ENCODE measurements at places on chromosomes 6 and 20.

DNA sequence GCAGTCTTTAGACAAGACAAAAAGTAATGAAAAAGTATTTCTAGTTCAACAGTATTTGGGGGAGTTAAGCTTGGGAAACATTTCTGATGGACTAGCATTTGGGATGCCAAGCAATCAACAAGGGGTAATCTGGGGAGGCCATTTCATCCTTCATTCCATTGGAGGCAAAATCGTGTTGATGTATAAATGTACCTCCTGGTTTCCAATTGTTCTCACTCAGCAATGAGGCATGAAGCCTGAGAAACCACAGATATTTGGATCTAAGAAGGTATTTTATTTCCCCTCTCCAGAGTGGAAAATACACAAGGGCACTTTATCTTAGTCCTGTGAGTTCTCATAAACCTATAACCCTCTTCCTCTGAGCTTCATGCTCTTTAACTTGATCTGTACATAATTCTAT is 68.2 kb downstream of the TBX18 start:
- DNase-seq, result no peak

- peak; percentile 69 for DNase-seq
Observed at GRCh38 chr20:21099751-21100577, 6.2 kb downstream of the LINC00237 start.

DNA sequence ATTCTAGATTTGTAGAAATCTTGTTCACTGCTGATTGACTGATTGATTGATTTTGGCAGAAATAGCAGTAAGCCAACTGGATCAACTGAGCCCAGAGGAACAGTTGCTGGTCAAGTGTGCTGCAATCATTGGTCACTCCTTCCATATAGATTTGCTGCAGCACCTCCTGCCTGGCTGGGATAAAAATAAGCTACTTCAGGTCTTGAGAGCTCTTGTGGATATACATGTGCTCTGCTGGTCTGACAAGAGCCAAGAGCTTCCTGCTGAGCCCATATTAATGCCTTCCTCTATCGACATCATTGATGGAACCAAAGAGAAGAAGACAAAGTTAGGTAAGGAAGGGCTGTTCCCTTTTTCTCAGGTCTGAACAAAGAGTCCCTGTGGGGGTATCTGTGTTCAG is 31.2 kb downstream of the TREML1 start:
- DNase-seq, result no peak

GRCh38 chr6:166627875-166628801 is 1.1 kb upstream of the RPS6KA2 start:
- DNase-seq, result peak; percentile 89

DNA sequence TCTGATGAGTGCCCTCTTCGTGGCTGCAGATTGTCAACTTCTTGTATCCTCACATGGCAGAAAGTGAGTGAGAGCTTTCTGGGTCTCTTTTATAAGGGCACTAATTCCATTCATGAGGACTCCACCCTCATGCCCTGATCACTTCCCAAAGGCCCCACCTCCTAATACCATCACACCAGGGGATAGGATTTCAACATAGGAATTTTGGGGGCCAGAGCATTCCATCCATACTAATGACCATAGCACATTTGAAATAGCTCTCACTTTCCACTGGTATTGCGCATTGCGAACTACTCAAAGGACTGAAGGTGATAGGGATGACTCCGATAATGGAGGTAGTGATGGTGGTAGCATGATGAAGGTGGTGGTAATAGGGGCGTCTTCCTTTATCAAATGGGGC is 324.3 kb downstream of the PRL start:
- DNase-seq, result no peak

GRCh38 chr6:37142050-37142614 is 27.8 kb upstream of the PIM1 start:
- no peak for DNase-seq

DNA sequence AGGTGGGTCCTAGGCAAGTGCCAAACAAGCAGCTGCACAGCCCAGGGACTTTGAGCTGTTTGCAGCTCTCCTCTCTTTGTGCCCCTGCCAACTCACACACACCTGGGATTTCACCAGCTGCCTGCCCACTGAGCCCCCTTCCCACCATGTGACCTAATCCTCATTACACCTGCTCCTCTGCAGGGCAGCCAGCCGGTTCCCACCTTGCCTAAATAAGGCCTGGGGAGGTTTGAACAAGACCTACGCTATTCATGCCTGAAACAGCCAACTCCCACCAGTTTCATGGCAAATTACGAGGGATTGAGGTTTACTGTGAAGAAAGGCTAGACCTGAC is 92.6 kb upstream of the SOX4 start:
- no peak for DNase-seq

DNA sequence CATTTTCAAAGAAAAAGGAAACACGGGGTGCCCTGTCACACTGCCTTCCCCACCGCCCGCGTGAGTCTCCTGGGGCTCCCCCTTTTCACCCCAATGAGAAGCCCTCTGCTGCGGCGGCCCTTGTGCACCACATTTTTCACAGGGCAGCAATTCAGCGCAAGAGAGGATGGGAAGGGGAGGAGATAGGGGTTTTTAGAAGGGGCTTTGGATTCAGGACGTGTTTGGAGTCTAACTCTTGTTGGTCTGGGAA is 726 bp upstream of the ARFGEF3 start:
- DNase-seq, result peak; percentile 50

- DNase-seq, result no peak
Observed at GRCh38 chr6:7431674-7432390, 42.2 kb downstream of the RIOK1 start.

DNA sequence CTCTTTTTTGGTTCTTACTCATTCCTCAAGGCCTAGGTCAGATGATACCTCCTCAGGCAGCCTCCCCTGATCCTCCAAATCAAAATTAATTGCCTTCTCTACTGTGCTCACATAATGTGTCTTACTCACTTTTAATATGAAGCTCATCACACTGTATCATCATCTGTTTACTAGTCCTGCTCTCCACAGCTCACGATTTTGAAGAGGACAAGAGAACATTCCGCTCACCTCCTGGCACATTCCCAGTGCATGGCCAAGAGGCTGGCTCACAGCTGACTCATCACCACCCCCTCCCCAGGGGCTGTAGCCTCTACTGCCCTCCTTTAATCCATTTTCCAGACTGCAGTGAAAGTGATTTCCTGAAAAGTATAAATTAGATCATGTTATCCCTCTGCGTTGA is 133.1 kb downstream of the ALDH8A1 start:
- no peak for DNase-seq

- no peak for DNase-seq
Observed at GRCh38 chr6:76438768-76439167, 366.3 kb upstream of the IMPG1 start.

- no peak for DNase-seq
Observed at GRCh38 chr6:167227984-167228383, 63.1 kb upstream of the UNC93A start.

DNA sequence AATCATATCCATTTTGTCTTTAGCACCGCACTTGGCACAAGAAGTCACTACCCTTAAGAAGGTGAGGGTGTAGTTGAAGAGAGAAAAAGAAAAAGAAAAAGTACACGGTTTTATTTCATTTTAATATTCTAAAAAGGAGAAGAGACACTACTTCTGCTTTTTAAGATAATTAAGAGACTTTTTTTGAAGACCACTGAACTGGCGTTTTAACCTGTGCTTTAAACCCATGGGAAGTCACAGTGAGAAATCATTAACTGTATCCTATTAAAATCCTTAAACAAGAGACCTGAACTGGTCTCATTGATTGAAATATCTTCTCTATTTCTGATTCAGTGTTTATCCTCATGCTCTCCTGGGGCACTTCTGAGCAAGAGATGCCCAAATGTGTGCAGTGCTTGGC is 243.5 kb downstream of the TMEM242 start:
- no peak for DNase-seq

DNA sequence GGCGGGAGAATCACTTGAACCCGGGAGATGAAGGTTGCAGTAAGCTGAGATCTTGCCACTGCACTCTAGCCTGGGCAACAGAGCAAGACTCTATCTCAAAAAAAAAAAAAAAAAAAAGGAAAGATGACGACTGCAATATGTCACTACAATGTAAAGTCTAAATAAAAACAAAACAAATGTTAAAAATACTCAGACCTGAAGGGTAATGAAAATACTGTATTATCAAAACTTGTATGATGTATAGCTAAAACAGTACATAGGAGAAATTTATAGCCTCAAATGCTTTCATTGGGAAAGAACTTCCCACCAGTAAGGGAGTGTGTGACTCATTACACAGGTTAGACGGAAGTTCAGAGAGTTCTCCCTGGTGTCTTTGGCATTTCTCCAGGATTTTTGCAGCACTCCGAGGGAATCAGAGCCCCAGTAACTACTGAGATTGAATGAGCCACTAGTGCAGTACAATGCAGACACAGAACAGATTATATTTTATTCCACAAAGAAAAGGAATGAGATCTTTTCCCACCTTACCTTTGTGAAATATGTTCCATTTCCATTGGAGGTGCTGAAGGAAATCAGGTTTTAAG is 12.5 kb upstream of the RALGAPB start:
- no peak for DNase-seq

DNA sequence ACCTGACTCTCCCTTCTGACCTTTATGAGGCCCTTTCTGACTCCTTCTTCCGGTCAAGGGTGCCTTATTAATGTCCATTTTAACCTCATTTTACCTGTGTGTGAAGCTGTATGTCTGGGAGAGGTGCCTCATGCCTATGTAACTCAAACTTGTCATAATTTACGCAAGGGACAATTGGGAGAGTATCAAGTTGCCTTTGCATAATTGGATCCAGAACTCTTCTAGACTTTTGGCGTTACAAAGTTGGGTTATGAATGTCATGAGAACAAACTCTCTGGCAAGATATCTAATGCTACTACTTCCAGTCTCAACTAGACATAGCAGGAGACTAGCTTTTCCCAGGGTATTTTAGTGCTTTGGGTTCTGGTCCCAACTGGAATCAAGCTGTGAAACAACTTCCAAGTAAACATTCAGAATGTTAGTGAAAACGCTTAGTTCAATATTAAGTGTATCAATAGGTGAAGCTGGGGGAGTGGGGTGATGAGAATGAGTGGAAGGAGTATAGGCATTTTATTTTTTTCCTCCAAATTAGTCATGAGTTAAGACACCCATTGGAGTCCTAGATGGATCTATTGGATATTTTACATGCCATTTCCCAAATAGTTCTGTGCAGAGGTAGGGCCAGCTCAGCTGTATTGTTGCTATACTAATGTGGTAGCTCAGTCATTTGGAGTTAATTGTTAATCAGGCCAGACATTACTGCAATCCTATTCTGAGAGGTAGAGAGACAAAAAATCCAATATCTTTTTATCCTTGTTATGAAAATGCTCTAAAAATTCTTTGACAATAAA is 159.9 kb downstream of the TFAP2B start:
- DNase-seq, result no peak

DNA sequence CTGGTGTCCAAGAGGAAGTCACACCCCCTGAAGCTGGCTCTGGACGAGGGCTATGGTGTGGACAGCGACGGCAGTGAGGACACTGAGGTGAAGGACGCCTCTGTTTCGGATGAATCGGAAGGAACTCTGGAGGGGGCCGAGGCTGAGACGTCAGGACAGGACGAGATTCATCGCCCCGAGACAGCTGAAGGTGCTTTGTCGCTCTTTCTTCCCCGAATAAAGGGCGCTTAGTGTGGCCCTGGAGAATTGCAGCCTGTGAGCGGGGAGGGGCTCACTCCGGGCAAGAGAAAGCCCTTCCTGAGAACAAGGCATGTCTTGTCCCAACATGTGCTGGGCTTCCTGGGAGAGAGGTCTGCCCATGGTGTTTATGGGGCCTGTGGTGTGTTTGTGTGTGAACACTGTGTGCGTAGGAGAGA is 41.4 kb downstream of the MYT1 start:
- no peak for DNase-seq

- peak; percentile 82 for DNase-seq
Observed at GRCh38 chr6:122033564-122034181, 365.8 kb upstream of the HSF2 start.

DNA sequence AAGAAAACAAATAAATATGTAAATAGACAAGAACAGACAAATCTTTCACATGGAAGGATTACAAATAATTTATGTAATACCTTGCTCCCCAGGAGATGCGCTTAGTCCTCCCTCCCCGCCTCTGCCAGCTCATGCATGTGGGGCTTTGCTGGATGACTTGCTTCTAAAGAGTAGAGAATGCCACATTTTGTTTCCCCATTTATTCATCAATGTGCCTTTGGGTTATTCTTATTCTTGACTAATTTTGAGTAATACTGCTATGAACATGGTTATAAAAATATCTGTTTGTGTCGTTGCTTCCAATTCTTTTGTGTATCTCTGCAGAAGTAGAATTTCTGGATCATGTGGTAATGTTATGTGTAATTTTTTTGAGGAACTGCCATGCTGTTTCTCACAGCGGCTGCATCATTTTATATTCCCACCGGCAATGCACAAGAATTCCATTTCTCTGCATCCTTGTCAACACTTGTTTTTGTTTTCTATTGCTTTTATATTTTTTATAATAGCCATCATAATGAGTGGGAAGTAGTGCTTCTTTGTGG is 23.8 kb upstream of the DUSP22 start:
- no peak for DNase-seq

- DNase-seq, result peak; percentile 81
Observed at GRCh38 chr6:33014841-33015634, 5.6 kb upstream of the HLA-DOA start.
